ENCODE measurements at places on chromosomes 2 and 18.

DNA sequence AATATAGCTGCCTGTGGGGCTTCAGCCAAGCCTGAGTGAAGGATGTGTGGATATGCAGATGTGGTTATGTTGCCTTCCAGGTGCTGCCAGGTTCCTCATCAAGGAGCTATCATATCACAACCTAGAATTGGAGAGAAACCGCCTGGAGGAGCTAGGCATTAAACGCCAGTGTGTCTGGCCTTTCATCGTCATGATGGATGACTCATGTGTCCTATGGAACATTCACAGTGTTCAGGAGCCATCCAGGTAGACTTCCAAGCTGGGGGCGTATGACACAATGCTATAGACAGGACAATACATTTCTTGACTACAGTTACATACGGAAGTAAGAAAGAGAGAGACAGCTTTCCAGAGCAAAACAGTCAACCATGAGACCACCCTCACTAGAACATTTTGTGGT lies 86.8 kb downstream of the ESCO1 start:
- no peak for DNase-seq

GRCh38 chr2:223042704-223043118 lies 9.3 kb upstream of the KCNE4 start:
- no peak for DNase-seq

- peak; percentile 53 for DNase-seq
These were observed 492.4 kb downstream of the PLCL1 start for GRCh38 chr2:198296665-198297308.

DNA sequence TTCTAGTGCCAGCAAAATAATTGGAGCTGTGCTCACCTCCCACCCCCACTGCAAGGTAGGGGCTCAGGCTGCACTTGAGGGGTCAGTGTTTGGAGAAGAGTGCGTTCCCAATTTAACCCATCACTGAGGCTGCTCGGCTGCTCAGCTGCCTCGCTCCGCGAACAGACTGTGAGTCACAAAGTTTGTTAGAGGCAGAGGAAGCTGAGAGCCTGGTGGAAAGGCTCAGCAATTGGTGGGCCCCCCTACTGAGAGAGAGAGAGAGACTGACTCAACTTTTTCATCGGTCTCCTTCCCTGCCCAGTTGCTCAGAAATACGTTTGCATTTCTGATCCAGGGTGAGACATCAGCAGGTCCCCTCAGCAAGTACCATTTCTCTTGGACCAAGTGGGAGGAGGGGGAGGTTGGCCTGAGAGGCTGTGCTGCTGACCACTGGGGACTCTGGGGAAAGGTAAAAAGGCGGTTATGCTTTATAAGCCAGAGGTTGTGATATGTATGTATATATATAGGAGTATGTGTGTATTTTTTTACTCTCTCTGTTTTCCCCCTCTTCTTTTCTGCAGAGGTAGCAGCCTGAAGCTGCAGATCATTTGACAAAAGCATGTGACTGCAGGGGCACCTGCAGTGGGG lies 1.5 kb downstream of the EFR3B start:
- DNase-seq = no peak

- DNase-seq = no peak
These were observed 2.2 kb upstream of the CASP8 start for GRCh38 chr2:201257956-201258665.

DNA sequence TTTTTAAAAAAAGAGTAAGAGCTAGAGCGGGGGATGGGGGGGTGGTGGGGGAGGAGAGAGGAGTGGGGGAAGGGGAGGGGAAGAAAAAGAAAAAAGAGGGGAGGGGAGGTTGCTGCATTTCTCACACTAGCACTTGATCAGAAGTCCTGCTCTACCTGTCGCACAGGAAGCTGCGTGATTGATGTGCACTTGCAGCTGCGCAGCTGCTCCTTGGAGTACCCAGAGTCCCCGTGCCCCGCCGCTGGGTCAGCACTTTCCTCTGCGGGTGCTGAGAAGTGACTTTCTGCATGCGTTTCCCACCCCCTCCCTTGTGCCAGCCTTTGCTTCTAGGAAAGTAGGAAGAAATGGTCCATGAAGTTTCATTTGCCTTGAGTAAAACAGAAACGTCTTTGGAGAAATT lies 297.3 kb downstream of the ETAA1 start:
- no peak for DNase-seq

GRCh38 chr2:113240150-113240914 lies 38.4 kb downstream of the PAX8 start:
- DNase-seq = peak; percentile 34

DNA sequence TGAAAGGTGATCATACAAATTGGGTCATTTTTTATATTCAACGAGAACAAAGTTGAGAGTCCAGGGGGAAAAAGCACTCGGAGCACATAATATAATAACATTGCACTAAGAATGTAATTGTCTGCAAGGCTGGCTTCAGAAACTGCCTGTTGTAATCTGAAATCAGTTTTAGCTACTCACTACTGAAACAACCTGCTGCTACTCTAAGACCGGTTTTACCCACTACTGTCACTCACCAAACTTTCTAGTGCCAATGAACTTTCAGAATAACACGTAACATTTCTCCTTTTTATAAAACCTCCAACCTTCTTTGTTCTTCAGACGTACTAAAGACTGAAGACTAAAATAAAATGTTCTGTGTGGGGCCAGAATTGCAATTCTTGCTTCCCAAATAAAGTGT lies 11.5 kb upstream of the CYB5A start:
- DNase-seq = no peak

DNA sequence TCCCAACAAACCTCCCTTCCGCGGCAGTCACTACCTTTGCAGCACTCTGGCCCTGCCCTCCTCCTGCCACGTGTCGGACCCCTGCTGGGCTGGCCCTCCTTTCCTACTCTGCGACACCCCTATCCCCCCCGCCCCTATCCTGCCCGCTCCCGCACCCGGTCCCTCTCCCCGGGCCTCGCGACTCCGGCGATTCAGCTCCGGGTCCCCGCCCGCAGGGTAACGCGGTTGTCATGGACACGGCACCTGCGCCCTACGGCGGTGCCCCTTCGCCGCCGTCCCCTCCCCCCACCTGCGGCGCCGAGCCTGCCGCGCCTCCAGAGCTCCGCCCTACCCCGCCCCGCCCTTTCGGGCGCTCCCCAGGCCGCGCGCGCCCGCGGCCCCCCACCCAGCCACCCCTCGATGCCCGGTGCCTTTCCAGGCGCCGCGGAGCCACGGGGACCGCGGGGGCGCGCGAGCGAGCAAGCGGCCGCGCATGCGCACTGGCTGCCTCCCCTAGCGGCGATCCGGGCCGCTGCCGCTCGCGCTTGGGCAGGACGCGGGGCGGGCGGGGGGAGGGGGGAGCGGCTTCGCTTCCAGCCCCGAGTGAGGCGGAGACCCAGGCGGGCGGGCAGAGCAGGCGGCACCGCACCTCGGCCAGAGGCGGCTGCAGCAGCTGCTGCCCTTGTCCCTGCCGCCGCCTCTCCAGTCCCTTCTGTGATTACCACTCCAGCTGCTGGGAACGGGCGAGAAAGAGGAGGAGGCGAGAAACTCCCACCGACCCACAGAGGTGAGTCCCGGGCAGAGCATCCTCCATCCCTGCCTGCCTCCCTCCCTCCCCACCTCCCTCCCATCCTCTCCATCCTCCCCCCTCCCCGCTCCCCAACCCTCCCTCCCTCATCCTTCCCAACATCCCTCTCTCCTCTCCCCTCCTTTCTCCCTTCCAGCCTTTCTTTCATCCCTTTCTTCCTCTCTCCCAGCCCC lies at the start of gene CTNNA2:
Gene CTNNA2 (plus strand): TSS at position 610 of the 960 bp plus-strand sequence.
- DNase-seq = peak; percentile 84

DNA sequence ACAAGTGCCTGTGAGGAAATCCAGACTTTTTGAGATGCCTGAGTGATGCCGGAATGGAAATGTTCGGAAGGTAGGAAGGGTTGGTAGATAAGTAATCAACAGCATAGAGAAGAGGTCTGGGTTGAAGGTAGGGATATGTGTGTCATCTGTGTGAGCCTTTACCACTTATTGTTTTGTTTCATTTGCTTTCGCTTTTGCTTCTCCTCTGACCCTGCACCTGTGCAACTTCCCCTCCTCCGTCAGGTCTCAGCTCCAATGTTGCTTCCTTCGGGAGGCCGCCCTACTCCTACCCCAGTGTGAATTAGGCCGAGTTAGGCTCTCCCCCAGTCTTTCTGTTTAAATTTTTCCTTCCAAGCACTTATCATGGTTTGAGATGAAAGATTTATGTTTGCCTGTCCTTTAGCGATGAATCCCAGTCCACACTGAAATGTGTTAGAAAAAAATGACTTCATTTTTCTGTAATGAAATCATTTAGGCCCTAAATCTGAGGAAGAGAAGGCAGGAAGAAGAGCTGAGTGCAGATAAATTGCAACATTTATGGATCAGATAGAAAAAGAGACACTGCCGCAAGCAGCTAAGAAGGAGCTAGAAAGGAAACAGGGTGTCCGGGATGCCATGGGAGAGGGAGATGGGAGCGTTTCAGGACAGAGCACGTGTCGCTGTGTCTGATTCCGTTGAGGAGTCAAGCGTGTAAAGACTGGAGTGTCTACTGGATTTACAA lies 139.6 kb upstream of the PELI1 start:
- no peak for DNase-seq

- no peak for DNase-seq
These were observed 80.7 kb downstream of the PTPN2 start for GRCh38 chr18:12803069-12803936.

- no peak for DNase-seq
These were observed 512.1 kb upstream of the SYT4 start for GRCh38 chr18:43789234-43790000.

- no peak for DNase-seq
These were observed 70.4 kb upstream of the HDAC4 start for GRCh38 chr2:239471011-239471792.

- no peak for DNase-seq
These were observed 329.7 kb upstream of the NRP2 start for GRCh38 chr2:205352593-205352992.

DNA sequence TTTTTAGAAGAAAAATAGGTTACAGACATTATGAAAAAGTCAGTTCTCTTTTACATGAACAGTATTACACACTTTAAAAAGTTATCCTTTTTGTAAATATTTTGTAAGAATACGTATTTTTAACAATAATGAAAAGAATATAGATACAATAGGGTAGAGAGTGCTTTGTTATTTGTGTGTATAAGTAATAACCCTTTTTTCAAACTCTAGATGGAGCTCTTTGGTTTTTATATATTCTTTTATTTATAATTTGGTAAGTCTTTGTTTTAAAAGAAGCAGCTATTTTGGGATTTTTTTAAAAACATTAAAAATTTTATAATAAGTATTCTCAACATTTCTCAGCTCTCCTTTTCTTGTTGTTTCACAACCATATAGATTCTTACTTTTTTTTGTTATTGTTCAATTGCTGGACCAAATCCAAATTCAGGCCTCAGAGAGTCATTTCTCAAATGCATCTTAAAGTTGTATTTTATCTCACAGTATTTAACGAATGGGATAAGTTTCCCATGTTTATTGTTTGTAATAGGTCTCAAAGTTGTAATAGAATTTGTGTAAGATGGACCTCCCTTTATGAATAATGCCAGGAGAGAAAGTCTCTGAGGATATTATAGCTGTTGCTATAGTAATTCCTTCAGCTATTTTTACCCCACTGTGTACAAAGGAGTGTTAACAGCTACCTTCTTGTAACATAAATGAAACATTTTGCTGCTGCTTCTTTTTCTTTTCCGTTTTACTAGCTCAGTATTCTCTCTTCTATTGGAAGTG lies 46.4 kb downstream of the ACYP2 start:
- no peak for DNase-seq

DNA sequence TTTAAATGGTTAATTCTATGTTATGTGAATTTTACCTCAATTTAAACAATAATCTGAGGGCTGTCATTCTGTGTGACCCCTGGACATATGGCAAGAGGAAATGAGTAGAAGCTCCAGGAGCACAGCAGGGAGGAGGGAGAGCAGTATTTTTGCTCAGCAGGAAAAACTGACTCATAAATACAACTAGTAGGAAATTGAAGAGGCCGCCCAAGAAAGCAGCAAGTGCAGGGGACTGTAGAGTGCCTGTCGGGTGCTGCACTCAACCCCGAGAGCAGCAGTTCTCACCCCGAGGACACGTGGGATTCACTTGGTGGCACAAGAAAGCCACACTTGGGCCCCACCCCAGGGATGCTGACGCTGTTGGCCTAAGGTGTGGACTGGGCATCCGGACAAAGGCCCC lies 60.8 kb downstream of the NPAS2 start:
- no peak for DNase-seq

DNA sequence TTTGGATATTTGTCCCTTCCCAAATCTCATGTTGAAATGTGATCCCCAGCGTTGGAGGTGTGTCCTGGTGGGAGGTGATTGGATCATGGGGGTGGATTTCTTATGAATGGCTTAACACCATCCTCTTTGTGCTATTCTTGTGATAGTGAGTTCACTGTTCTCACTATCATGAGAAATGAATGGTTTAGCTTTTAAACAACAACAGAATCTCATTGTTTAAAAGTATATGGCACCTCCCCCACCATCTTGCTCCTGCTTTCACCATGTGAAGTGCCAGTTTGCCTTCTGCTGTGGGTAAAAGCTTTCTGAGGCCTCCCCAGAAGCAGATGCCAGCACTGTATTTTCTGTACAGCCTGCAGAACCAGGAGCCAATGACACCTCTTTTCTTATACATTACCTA lies 38.1 kb downstream of the KIAA1328 start:
- DNase-seq = no peak

- no peak for DNase-seq
These were observed 124.8 kb downstream of the FIGN start for GRCh38 chr2:163610817-163611556.

GRCh38 chr2:159091976-159092375 lies 123.5 kb downstream of the TANC1 start:
- DNase-seq = no peak

GRCh38 chr2:236545814-236546480 lies 23.7 kb upstream of the ACKR3 start:
- no peak for DNase-seq

- DNase-seq = no peak
These were observed 33.1 kb upstream of the ADNP2 start for GRCh38 chr18:80075940-80076339.

DNA sequence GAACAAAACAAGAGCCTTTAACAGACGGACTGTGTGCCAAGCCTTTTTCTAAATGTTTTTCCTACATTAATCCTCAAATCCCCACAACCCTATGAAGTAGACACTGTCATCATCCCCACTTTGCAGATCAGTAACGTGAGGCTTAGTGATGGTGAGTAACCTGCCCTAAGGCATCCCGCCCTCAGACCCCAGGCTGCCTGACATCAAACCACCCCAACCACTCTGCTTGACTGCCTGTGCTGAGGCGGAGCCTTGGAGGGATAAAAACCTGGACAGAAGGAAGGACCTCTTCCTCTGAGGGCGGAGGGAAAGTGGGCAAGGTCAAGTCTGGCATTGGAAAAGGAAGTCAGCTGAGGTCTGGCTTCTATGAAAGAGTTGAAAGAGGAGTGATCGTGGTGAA lies 104.6 kb downstream of the SP3 start:
- DNase-seq = no peak

GRCh38 chr2:146806364-146807005 lies 1038.3 kb upstream of the ACVR2A start:
- no peak for DNase-seq
